ENCODE measurements at places on chromosomes 2 and 18. TPM values are rescaled to one million over a fixed set of nuclear protein-coding genes. Genes with fewer than 3 reads are reported as not detected.

C2orf15 gene
- total RNA-seq, result 1.6 TPM

LTBP1 gene
- total RNA-seq, result 42.3 TPM

IL36G gene
- total RNA-seq, result not detected

TNFRSF11A gene
- 0.63 TPM for total RNA-seq

ZNF521 gene
- total RNA-seq, result 20.0 TPM

ALPI gene
- total RNA-seq, result not detected

GLS gene
- total RNA-seq, result 274 TPM

KCNG2 gene
- 0.31 TPM for total RNA-seq

SLC16A14 gene
- 49.5 TPM for total RNA-seq

CNTNAP5 gene
- 65.1 TPM for total RNA-seq

UGT1A10 gene
- not detected for total RNA-seq

UGT1A9 gene
- total RNA-seq, result not detected

SLC8A1 gene
- 160 TPM for total RNA-seq

MYO7B gene
- total RNA-seq, result not detected

RIT2 gene
- 30.0 TPM for total RNA-seq

PLCD4 gene
- total RNA-seq, result 2.2 TPM

MALL gene
- total RNA-seq, result 1.3 TPM

NDC80 gene
- total RNA-seq, result 8.8 TPM

TEKT4 gene
- total RNA-seq, result not detected

ARHGEF4 gene
- 47.9 TPM for total RNA-seq

TMEM178A gene
- total RNA-seq, result 32.2 TPM

OXER1 gene
- 0.31 TPM for total RNA-seq

ERFE gene
- 1.3 TPM for total RNA-seq

SIX3 gene
- total RNA-seq, result 0.31 TPM

RNF181 gene
- 46.0 TPM for total RNA-seq

ASIC4 gene
- total RNA-seq, result 4.1 TPM

PIAS2 gene
- 98.3 TPM for total RNA-seq

CNDP1 gene
- 1.9 TPM for total RNA-seq

SERPINB11 gene
- total RNA-seq, result not detected

NR4A2 gene
- total RNA-seq, result 12.2 TPM

ANKRD30B gene
- total RNA-seq, result 2.2 TPM

MAL gene
- total RNA-seq, result not detected

SERPINB13 gene
- not detected for total RNA-seq

DPP4 gene
- total RNA-seq, result 9.4 TPM

ADI1 gene
- 10.0 TPM for total RNA-seq

KCNE4 gene
- 0.94 TPM for total RNA-seq

LRATD1 gene
- total RNA-seq, result 35.1 TPM

CTDP1 gene
- 17.8 TPM for total RNA-seq

WNT6 gene
- not detected for total RNA-seq

SCG2 gene
- 50.7 TPM for total RNA-seq

HJURP gene
- total RNA-seq, result 3.8 TPM

FTCDNL1 gene
- total RNA-seq, result 3.1 TPM

MDH1B gene
- 4.7 TPM for total RNA-seq

KLHL29 gene
- 43.2 TPM for total RNA-seq

UNC50 gene
- total RNA-seq, result 33.2 TPM

CFAP65 gene
- 0.63 TPM for total RNA-seq

GATA6 gene
- not detected for total RNA-seq

HPCAL1 gene
- total RNA-seq, result 23.5 TPM

CSRNP3 gene
- 254 TPM for total RNA-seq

SGPP2 gene
- 1.3 TPM for total RNA-seq

Measured in parietal lobe (tissue), 2 donors.